Activated naive CD8-positive, alpha-beta T cell treated with anti-CD3 and anti-CD28 coated beads for 36 hours (primary cell): ENCODE measurements at places on chromosomes 4 and X.

DNA sequence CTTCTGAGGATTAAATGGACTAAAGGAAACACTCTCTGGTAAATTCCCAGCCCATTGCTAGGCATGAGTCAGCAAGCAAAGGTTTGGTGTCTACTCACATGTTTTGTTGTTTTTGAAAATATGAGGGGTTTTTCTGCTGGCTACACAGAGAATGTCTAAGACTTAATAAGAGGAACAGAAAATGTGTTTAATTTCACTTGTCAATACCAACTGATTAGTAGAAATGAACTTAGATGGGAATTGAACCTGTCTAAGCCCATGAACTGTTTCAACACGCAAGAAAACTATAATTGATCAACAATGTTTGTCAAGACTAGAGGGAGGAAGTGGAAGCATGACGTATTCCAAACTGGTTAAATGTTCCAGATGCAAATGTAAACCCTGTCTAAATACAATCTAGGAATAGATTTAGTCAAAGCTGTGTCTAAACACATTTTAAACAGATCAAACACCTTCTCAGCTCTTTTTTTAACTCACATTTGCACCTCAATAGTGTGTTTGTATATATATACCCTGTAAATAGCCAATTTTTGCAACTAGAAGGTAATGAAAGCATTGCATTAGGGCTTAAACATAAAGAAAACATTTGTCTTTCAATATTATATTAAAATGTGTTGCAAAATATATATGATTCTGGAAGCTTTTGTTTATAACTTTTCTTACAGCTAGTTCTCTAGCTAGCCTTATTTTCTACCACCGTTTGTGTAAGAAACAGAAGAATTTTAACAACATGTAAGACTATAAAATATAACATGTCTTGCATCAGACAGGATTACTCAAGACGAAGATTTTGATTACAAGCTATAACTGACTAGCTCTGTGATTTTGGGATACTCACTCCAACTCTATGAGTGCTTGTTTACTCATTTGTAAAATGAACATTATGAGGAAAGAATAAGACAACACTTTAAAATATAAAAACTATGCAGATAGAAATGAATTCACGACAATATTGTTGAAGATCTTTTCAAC lies 607.8 kb downstream of the FSTL5 start:
- H3K27ac ChIP-seq = no peak overlapping the region
- DNase-seq = no peak
- no peaks in the 10 kb centered on the region for H3K36me3 ChIP-seq
- no peak overlapping the region for H3K4me3 ChIP-seq
- H3K4me1 ChIP-seq = no peaks in the 10 kb centered on the region

DNA sequence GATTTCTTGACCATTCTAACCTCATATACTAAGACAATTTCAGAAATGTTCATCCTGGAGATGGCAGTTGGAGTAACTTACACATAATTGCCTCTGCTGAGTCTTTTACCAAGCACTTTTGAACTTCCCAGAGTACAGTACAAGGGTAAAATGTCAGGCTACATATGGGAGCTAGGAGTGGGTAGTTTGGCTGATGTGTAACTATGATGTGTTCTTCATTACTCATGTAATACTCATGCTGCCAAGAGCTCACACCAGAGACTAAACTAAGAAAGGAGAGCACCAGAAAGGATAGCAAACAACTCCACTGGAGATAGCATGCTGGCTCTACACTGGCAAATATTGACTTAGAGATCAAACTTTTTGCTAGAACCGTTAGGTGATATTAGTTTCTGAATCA lies 194.0 kb downstream of the PDGFRA start:
- no peak overlapping the region for H3K4me3 ChIP-seq
- H3K36me3 ChIP-seq = no peaks in the 10 kb centered on the region
- H3K27ac ChIP-seq = no peak overlapping the region
- no peak for DNase-seq
- H3K27me3 ChIP-seq = peaks cover 4% of the 10 kb centered on the region

- peaks cover 59% of the 10 kb centered on the region for H3K36me3 ChIP-seq
- H3K27ac ChIP-seq = peak overlapping the region; percentile 66
- no peaks in the 10 kb centered on the region for H3K27me3 ChIP-seq
- H3K4me1 ChIP-seq = peaks cover 66% of the 10 kb centered on the region
Observed at GRCh38 chr4:142372530-142373260, 473.4 kb downstream of the INPP4B start.

DNA sequence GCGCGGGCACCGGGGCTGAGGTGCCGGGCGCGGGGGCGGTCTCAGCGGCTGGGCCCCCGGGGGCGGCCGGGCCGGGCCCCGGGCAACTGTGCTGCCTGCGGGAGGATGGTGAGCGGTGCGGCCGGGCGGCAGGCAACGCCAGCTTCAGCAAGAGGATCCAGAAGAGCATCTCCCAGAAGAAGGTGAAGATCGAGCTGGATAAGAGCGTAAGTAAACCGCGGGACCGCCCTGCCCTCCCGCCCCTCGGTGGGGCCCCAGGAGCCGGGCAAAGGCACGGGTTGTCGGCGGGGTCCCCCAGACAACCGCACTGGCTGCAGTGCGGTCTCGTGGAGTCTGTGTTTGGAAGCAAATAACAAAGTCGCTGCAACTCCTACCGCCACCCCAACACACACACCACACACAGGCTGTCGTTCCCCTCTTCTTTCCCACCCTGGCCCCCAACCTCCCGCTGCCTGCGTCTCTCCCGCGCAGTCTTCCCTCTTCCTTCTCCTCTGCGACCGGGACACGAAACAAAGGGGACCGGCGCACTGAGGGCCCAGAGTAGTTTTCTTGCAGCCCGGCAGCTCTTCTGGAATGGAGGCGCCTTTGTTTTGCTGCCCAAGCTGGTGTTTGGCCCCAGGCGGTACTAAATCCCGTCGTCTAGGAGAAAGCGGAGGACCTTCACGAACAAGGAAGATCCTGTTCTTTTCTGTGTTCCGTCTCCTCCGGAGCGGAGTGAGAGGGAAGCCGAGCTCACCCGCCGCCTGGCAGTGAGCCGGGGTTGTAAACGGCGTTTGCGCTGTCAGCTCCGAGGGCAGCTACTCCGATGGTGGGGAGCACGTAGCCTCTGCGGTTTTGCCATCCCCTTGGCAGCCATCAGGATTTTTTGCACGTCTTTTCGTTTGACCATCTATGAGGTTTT lies 788 bp downstream of the SAP30 start:
- H3K4me3 ChIP-seq = peak overlapping the region; percentile 94
- H3K27me3 ChIP-seq = peaks cover 25% of the 10 kb centered on the region
- peaks cover 24% of the 10 kb centered on the region for H3K36me3 ChIP-seq

GRCh38 chr4:167774646-167775045 lies 317.7 kb upstream of the ANXA10 start:
- no peaks in the 10 kb centered on the region for H3K36me3 ChIP-seq
- no peak for DNase-seq
- H3K27ac ChIP-seq = no peak overlapping the region
- no peak overlapping the region for H3K4me3 ChIP-seq
- no peaks in the 10 kb centered on the region for H3K27me3 ChIP-seq

- no peak overlapping the region for H3K27ac ChIP-seq
- H3K4me3 ChIP-seq = no peak overlapping the region
- H3K4me1 ChIP-seq = no peaks in the 10 kb centered on the region
Observed at GRCh38 chr4:53786632-53787031, 195.3 kb upstream of the LNX1 start.

GRCh38 chrX:40314070-40314469 lies 216.3 kb upstream of the BCOR start:
- H3K27ac ChIP-seq = no peak overlapping the region
- peaks cover 4% of the 10 kb centered on the region for H3K36me3 ChIP-seq
- DNase-seq = no peak
- H3K27me3 ChIP-seq = no peaks in the 10 kb centered on the region
- no peaks in the 10 kb centered on the region for H3K4me1 ChIP-seq

DNA sequence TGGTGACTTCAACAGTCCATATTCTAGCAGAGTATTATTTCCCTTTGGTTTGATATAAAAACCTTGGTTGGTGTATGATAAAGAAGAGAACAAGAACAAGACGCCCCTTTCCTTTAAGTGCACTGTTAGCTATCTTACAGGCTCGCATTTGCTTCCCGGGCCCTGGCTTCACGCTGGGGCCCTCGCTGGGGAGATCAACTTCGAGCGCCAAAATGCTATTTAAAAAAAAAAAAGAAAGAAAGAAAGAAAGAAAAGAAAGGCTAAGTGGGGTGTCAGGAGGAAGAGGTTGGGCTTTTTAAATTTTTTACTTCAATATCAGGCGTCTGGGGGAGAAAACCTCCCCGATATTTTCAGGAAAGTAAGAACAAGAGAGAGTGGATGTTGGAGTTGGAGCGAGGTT lies 11.7 kb downstream of the ARX start:
- no peak for DNase-seq
- no peaks in the 10 kb centered on the region for H3K36me3 ChIP-seq
- no peak overlapping the region for H3K27ac ChIP-seq
- peaks cover 6% of the 10 kb centered on the region for H3K4me1 ChIP-seq
